ENCODE measurements at places on chromosomes 11 and 22. TPM values are rescaled to one million over a fixed set of nuclear protein-coding genes. Genes with fewer than 3 reads are reported as not detected.

Gene ESAM
- total RNA-seq = 6.4 TPM

Gene PRR5L
- 12.9 TPM for total RNA-seq

Gene OR4A16
- not detected for total RNA-seq

Gene CHRM1
- total RNA-seq = not detected

Gene GLYAT
- not detected for total RNA-seq

GRCh38 chr11:95193541-95193940 lies 37.5 kb downstream of the SESN3 start:
- no peak for DNase-seq

- no peak for DNase-seq
Measured at GRCh38 chr11:85167471-85167870, 459.7 kb downstream of the DLG2 start.

DNA sequence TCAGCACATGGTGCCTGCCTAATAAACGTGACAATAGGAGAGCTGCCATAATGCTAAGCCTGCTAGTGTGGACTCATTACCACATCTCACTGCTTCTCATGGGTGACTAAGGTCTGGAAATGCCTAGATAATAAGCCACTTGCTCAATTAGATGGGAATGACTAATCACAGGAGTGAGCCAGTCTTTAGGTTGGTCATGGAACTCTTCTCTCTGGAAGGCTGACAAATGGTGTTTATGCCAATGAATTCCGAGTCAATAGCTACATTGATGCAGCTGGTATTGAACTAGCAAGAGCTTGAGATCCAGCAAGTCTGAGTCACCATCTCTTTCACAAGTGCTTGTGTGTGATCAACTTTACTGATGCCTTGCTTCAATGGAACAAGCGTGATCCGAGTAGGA lies 334.9 kb downstream of the OPCML start:
- no peak for DNase-seq

GRCh38 chr11:125222494-125222893 lies 57.9 kb downstream of the PKNOX2 start:
- DNase-seq = no peak

DNA sequence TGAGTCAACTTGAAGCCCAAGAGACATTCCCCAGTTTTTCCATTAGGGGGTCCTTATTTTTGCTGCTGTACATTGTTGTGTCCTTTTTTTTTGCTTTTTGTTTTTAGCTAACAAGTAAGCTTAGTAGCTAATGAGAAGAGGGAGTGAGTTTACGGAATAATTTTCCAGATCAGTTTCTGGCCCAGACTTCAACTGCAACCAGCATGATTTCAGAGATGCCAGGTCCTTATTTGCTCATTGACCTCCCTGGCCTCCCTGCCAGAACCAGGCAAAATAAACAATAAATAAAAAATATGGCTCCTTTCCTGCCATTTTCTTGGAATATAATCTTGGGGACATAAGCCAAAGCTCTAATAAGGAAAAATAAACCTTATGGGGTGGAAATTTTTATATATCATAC lies 185.9 kb downstream of the FAT3 start:
- no peak for DNase-seq

DNA sequence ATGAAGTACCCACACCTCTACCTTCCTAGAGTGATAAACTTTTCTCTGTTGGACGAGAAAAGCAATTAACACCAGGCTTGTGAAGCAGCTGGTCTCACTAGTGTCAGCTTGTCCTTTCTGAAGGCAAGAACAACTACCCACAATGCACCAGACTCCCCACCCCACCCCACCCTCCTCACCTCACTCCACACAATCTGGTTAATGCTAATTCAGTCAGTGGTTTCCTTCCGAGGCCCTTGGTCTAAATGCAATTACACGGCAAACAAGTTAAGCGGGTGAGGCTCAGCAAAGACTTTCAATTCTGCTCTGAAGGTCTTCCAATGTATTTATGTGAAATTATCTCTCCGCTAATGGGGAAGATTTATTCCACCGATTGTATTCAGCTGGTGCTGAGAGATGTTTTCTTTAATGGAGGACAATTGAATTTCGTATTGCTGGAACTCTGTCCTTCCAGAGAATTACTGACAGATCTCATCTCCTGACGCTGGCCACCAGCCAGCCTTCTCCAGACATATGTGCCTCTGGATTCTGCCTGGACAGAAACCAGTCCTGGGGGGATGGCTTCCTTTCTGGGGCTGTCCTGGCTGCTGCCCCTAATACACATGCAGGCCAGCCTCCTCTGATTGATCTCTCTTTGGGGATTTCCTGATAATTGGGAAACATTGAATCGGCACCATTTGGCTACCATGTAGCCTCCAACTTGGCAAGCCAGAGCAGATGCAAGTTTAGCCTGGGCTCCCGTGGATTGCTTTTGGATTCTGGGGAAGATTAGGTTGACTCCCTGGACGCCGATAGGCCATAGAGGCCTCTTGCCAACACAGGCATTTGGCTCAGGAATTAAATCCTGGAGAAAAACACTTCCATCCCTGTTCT lies 165.8 kb upstream of the NARS2 start:
- no peak for DNase-seq

GRCh38 chr11:76789443-76789719 lies 6.2 kb downstream of the TSKU start:
- no peak for DNase-seq

DNA sequence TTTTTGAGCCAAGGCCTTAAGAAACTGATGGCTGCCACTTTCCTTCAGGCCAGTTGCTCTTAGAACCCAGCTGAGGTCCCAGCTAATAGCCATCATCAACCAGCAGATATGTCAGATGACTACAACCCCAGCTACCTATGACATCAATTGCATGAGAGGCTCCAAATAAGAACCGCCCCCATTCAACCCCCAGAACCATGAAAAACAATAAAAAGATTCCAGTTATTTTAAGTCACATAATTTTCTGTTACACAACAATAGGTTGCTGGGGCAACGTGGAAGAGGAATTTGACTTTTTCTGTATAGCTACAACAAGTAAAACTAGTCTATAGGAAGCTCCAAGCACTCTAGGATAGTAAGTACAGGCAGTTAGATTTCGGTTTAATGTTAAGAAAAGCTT lies 216.3 kb upstream of the MTNR1B start:
- no peak for DNase-seq

DNA sequence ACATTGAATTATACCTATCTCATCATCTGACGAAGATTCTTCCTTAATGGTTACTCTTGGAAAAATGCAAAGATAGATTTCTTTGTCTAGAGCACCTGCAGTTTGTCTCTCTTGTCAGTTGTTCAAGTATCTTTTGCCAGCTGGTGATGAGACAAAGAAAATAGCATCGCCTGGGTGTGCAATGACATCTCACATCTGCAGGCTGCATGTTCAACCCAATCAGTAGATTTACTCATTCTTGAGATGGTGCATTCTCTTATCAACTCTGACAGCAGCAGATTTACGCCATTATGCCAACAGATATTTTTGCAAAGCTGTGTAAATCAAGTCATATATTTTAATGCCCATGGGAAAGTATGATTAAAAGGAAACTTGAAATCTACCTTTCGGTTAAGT lies 164.6 kb upstream of the PDGFD start:
- no peak for DNase-seq

- peak; percentile 79 for DNase-seq
Measured at GRCh38 chr11:65574811-65575567, 864 bp upstream of the EHBP1L1 start.

GRCh38 chr11:121206810-121207209 lies 85.8 kb upstream of the SC5D start:
- DNase-seq = no peak

DNA sequence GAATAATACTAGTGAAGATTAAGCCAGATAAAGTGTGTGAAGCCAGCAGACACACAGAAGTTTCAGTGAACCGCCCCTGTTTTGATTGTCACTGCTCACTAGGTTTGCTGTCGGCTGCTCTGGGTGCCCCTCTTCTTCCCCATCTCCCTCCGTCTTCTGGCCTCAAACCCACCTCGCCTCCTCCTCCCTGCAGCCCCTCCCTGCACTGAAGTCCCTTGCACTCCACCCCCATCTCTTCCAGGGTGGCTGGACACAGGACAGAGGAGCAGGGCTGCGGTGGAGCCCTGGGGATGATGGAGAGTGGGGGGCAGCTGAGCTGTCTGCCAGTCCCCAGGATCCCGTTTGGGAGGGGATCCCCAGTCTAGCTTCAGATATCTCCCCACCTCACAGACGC lies 53.5 kb downstream of the CYTH4 start:
- DNase-seq = no peak

DNA sequence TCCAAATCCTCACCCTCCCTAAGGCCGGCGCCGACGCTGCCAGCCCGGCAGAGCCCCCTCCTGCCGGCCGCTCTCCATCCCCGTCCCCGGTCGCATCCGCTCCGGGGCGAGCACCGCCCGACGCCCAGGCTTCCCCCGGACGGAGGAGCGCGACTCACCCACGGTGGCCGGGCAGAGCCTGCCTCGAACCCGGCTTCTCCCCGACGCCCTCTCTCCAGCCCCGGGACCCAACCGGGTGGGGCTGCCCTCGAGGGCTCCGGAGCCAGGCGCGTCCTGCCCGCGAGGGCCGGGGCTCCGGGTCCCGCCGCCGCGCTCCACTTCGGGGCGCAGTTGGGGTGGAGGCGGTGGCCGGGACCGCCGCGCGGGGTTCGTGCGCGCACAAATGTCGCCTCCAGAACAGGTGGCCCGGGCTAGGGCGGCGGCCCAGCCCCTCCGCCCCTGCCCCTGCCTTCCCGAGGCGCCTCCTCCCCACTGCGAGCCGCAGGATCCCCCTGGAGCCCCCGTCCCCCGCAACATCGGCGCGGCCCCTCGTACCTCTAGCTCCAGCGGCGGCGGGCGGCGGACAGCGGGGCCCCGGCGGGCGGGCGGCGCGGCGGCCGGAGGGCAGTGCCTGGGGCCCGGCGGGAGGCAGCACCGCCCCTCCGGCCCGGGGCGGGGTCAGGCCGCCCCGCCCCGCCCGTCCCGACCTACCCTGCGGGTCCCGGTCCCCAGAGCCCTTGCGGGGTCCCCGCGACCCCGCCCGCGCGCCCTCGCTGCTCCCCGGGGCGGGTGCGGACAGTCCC lies at the start of gene A4GALT:
Gene A4GALT, minus strand, starts transcription at position 608 of the 782 bp plus-strand sequence. CDS start 26,919 bp downstream, outside the sequence.
- no peak for DNase-seq

DNA sequence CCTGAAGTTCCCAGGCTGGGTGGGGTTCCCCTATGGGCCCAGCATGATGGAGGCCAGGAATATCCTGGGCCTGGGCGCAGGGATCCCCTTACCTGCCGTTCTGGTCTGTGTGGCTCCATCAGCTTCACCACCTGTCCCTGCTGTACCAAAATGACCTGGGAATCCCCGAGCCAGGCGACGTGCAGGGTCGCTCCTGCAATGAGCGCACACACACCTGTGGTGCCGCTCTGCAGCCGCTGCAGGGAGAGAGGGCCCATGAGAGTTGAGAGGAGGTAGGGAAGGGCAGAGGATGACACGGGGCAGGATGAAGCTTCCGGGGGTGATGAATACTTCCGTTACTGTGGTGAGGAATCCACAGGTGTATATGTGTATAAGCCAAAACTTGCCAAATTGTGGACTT lies 21.6 kb downstream of the PPM1F start:
- no peak for DNase-seq
